ENCODE measurements at places on chromosomes 11 and 22. TPM values are rescaled to one million over a fixed set of nuclear protein-coding genes. Genes with fewer than 3 reads are reported as not detected.

Gene KCTD14
- 6.3 TPM for total RNA-seq

Gene VPS37C
- 37.3 TPM for total RNA-seq

Gene SLC7A4
- not detected for total RNA-seq

DNA sequence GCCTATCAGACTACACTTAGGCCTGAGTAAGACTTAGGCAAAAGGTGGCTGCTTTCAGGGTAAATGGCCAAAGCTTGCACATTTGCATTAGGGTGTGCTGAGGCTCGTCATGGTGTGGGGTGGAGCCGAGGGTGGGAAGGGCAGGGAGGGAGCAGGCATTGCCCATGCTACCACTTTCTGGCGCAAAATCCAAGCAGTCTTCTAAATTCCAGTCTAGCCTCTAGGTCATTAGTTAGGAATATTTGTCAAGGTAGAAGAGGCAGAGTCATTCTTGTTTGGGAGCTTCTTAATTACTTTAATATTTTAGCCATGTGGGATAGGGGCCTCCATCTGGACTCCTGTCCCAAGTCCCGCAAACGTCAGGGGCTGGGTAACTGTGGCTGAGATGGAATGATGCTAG, 28.6 kb downstream of the SCUBE1 start:
- no peak for DNase-seq

- peak; percentile 87 for DNase-seq
Observed at GRCh38 chr11:57644748-57645688, 4.7 kb downstream of the YPEL4 start.

DNA sequence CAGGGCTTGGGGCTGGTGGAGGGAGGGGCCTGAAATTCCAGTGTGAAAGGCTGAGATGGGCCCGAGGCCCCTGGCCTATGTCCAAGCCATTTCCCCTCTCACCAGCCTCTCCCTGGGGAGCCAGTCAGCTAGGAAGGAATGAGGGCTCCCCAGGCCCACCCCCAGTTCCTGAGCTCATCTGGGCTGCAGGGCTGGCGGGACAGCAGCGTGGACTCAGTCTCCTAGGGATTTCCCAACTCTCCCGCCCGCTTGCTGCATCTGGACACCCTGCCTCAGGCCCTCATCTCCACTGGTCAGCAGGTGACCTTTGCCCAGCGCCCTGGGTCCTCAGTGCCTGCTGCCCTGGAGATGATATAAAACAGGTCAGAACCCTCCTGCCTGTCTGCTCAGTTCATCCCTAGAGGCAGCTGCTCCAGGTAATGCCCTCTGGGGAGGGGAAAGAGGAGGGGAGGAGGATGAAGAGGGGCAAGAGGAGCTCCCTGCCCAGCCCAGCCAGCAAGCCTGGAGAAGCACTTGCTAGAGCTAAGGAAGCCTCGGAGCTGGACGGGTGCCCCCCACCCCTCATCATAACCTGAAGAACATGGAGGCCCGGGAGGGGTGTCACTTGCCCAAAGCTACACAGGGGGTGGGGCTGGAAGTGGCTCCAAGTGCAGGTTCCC, at the start of gene APOC3:
Gene APOC3 (plus strand): TSS at position 383 of the 659 bp plus-strand sequence. CDS start 676 bp downstream, outside the sequence.
- no peak for DNase-seq

DNA sequence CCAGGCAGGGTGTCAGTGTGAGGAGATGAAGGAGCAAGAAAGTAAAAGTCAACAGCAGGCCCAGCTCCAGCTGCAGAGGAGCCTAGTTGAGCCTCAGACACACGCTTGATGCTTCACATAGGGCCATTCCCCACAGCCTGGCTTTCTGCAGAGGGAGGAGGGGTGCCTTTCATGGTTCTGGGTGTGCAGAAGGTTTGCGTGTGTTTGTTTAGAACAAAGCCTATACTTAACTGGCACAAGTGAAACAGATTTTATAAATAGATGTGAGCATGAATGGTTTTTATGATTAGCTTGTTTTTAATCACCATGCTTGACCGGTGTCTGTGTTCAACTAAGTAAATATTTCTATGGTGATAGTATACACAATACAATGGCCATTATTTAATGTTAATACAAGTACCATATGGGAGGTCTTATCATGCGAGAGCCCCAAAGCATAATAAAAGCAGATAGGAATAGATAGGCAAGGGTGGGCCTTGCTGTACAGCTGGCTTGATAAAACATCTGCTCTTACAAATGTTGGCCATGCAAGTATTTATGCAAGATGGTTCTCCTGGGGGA, 290.2 kb downstream of the ETS1 start:
- peak; percentile 42 for DNase-seq

DNA sequence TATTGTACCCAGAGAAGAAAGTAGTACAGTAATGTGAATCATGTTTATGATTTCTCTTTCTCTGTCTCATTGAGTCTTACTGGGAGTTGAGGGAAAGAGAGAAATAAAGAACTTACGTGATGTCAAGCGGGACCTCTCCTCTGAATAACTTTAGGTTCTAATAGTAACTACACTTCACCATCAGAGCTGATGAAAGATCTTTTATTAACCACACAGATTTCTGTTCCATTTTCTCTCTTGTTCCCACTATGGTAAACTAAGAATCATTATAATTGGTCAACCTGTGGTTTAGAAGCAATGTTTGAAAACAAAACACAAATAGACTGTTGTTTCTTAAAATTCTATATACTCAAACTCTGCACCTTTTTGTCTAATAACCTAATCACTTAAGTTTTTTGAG, 142.3 kb downstream of the ELP4 start:
- DNase-seq = no peak

GRCh38 chr11:105229257-105229656, 89.7 kb upstream of the CARD18 start:
- no peak for DNase-seq

GRCh38 chr11:96342014-96342960, 708 bp downstream of the MAML2 start:
- peak; percentile 79 for DNase-seq

GRCh38 chr11:116454020-116454645, 318.7 kb downstream of the BUD13 start:
- DNase-seq = peak; percentile 46

Data from HT-29 (cell line).